ENCODE measurements at places on chromosomes 3 and 15.

- peak; percentile 44 for DNase-seq
Observed at GRCh38 chr3:58388550-58389091, 45.0 kb downstream of the PDHB start.

DNA sequence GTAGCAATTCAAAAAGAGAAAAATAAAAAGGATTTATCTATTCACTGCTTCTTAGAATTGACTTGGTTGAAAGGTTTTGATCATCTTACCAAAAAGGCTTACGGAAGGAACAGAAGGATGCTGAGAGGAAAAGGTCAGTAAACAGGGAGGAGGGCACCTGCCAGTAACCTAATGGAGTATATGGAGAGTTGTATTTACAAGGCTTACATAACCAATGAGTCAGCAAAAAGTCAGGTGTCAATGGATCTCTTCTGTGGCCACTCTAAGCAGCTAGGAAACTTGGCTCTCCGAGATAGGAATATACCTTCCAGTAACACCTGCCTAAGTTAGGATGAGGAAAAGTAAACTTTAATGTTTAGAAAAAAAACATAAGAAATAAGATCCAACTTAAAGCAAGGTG, 80.5 kb upstream of the PLXND1 start:
- DNase-seq: peak; percentile 32

DNA sequence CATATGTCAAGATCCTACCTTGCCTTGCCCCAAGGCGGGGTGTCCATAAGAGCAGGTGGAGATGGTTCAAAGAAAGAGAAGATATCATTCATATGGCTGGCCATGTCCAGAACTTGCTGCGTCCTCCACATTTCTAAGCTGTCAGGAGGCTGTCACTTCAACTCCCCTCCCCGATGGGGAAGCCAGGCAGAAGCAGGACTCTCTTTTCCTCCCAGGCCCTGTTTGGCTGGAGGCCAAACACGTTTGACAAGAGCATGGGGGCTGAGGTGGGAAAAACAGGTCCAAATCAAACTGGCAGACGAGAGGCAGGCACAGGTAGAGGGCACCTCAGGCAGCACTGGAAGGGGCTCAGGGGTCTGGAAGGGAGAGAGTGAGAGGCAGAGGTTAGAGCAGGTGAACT, 37.7 kb downstream of the MESD start:
- no peak for DNase-seq

- no peak for DNase-seq
Observed at GRCh38 chr15:90497376-90497775, 32.3 kb upstream of the CRTC3 start.

DNA sequence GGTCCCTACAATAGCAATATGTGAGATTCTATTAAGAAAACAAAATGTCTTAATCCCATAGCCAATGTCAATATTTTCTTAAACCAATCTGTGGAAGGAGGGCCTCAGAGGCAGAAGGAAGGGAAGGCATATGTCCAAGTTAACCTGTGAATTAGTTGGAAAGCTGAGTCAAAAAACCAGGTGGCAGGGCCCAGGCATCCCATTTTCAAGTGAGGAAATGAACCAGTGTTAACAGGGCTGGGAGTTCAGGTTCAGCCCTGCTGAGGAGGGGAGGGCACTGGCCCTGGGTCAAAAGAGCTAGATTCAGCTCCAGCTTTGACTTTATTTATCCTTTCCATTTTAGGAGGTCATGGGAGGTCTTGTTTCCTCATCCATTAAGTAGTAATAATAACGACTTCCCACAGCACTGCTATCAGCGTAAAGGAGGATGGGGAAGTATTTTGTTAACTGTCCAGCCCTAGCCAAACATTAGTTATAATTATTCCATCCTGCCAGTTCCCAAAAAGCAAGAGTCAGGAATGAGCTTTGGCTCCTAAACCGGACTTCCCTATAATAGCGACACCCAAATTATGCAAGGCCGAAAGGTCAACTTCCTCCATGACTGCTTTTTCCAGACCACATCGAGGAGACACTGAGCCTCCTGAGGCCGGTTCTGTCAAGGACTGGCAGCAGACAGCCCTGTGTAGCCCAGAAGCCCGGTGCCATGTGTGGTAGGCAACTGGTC, 3.2 kb downstream of the MASP1 start:
- no peak for DNase-seq

- DNase-seq: no peak
Observed at GRCh38 chr15:68385240-68385561, 46.8 kb downstream of the ITGA11 start.

GRCh38 chr3:99523431-99524127, 114.8 kb upstream of the COL8A1 start:
- no peak for DNase-seq

GRCh38 chr3:82208002-82208710, 446.7 kb upstream of the GBE1 start:
- no peak for DNase-seq

GRCh38 chr3:193896419-193896818, 239.5 kb upstream of the HES1 start:
- DNase-seq: no peak

DNA sequence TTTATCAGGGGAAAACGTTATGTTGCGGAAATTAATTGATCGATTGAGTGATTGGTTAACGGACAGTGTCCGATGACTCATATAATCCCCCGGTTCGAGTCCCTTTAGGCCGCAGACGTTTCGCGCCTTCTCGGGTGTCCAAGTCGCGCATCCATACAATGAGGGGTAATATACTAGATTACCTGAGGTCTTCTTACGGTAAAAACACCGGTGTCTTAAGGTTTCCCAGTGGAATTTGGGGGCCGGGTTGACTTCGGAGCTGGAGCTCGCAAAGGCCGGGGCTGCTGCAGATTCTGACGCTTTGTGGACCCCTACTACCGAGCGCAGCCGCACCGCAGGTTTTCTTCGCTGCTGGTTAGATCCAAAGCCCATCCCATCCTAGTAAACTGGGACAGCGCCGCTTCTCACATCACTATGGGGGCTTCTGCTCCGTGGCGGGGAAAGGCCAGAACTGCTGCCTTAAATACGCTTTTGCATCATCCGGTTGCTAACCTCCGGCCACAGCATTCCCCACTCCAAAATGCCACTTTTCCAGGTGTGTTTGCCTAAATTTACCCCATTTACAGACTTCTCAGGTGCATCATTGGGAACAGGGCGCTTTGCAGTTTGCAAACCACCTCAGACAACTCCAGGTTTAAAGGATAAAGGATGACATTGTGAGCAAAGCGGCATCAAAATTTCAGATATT, 858 bp upstream of the SACM1L start:
- peak; percentile 61 for DNase-seq

DNA sequence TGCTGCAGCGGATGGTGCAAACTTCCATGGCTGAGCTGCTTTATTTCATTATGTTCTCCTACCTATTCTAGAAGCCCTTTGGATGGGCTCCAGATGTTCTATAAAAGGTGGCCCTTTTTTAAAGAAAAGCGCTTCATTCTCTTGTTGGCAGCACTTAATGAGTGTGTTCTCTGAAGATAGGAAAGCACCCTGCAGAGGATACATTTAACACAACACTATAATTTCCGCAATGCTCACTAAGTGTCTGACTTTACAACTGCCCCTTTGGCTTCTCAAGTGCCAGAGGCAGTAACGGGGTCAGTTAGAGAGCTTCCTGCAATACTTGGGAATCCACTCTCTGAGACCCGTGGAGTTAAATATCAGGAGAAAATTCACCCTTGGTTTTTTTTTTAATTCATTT, 88.1 kb downstream of the MDFIC2 start:
- DNase-seq: no peak

DNA sequence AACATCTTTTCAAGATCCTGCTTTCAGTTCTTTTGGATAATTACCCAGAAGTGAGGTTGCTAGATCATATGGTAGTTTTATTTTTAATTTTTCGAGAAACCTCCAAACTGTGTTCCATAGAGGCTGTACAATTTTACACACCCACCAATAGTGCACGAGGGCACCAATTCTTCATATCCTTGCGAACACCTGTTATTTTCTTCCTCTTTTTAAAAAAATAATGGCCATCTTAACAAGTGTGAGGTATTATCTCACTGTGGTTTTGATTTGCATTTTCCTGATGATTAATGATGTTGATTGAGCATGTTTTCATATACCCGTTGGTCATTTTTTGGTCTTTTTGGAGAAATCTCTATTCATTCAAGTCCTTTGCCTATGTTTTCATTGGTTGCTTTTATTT, 17.6 kb upstream of the CEP152 start:
- DNase-seq: no peak

DNA sequence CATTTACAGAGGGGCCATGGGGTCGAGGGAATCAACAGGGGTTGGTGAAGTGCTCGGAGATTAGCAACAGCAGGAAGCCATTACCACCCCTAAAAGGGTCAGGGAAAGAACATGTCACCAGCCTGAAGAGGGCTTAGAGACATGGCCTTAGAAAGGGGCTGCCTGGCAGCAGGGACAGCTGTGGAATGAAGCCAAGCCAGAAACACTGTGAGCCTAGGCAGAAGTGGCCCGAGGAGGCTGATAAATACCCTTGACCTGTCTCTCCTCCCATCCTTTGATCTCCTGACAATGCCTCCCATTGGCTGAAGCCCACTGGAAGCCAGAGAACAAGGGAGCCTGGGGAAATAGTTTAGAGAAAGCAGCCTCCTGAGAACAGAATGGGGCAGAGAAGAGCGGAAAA, 31.4 kb downstream of the GPD1L start:
- DNase-seq: no peak
